Hippocampal formation (tissue), 2 donors: ENCODE measurements at places on chromosomes 1 and 21.

GRCh38 chr1:43137445-43138052 is 34.5 kb downstream of the EBNA1BP2 start:
- DNase-seq, result peak; percentile 34

DNA sequence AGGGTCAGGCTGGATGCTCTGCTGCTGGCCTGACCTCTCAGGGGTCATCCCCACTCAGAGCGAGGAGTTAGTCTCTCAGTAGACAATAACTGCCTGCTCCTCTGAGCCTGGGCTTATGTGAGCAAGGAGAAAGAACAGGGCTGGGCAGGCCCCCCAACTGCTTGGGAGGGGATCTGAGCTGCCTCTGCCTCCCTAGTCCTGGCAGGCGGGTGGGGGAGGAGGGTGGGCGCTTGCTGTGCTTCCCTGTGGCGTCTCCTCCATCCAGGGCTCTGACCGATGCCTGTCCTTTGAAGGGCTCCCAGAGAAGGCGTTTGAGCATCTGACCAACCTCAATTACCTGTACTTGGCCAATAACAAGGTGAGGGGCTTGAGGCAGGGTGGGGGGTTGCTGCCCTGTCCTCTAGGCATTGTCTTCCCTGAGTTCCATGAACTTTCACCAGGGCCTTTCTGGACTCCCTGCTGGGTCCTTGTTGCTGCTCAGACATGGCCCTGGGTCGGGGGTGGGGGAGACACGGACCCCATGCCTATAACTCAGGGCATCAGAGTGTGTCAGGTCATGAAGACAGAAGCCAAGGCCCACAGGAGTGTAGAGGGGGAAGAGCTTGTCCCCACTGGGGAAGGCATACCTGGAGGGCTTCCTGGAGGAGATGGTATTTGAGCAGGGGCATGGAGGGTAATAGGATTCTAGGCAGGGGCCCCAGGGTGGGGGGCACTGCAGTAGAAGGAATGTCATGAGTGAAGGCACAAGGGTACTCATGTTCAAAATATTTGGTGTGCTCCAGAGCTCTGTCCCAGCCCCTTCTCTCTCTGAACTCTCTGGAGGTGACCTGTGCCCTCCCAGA is 12.5 kb downstream of the PODN start:
- no peak for DNase-seq

- DNase-seq, result no peak
These were observed 3.5 kb upstream of the PRDX6 start for GRCh38 chr1:173473599-173474011.

DNA sequence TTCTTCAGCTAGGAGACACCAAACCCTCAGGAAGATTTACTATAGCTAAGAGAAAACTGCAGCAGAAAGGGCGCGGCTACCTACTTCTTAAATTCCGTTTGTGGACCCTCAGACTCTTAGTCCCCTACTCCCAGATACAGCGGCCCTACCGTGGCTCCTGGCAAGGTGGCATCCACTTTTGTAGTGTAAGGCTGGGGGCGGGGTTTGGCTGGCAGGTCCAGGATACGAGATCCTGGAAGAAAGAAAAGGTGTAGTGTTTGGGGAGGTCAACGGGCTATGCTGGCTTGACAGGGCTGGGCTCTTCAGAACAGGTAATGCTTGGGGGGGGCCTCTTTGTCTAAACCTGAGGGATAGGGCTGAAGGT is 280 bp downstream of the CREB3L4 start:
- DNase-seq, result no peak

DNA sequence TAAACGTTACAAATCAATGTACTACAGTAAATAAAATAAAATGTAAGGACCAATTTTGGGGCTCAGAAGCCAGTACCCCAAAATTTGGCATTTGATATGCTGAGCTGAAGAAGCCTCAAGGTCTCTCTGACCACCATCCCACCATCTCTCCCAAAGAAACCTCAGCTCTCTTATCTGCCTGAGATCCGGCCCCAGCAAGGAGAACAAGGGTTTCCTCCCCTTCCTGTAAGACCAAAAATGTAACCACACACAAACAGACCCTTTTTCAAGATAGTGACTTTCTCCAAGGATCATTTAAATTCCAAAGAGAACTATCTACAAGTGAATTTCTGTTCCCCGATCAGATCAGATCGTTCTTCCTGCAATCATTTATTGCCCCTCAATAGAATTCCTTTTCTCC is 68.1 kb upstream of the SLC45A1 start:
- DNase-seq, result no peak

DNA sequence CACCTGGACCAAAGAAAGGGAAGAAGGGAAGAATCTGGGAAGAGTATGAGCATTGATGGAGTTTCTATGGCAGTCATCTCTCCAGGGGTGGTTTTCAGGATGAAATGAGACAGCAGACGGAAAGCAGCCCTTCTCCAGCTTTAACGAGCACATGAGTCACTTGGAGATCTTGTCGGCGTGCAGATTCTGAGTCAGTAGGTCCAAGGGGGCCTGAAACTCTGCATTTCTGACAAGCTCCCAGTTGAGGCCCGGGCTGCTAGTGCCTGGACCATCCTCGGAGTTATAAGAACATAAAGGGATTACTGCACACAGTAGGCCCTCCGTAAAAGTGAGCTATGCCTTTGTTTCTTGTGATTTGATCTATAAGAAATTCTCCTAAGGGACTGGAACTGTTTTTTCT is 17.6 kb downstream of the HSPG2 start:
- DNase-seq, result no peak

DNA sequence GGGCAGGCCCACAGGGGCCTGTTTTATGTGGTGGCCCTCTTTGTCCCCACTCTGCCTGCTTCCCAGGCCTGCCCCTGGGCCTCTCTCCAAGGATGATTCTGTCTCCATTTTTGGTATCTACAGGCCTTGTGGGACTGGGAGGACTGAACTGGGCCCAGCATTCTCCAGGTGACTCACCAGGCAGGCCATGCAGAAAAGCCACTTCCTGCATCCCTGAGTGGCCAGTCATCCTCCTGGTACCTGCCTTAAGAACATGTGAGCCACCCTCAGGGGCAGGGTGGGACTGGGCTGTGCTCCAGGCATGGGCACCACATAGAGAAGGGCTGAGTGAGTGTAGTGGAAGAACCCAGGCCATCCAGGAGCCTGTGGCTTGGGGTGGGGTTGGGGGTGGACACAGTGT is 20.0 kb upstream of the BCAR3 start:
- no peak for DNase-seq
